ENCODE measurements at places on chromosomes 6 and 20.

GRCh38 chr6:143595251-143596036 lies 82.3 kb upstream of the PHACTR2 start:
- DNase-seq, result no peak

DNA sequence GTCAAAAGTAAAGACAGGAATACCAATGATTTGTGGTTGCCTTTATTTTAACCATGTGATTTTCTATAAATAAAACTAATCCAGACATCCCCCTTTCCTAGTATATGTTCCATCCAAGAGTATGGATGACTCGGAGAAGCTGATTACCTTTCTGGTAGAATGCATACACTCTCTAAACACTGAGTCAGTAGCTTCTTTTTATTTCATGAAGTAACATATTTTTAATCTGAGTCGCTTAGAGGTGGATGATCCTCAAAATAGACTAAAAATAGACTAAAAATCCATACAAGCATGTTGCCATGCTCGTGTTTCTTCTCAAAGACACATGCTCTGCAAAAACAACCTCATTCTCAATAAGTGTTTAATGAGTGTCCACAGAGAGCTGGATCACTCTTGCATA lies 263.7 kb downstream of the COL12A1 start:
- DNase-seq, result no peak

GRCh38 chr6:166348305-166348949 lies 6.1 kb upstream of the SFT2D1 start:
- no peak for DNase-seq

GRCh38 chr6:117264692-117265409 lies 507 bp upstream of the VGLL2 start:
- DNase-seq, result no peak

GRCh38 chr6:136669299-136669699 lies 119.1 kb upstream of the MAP7 start:
- no peak for DNase-seq

DNA sequence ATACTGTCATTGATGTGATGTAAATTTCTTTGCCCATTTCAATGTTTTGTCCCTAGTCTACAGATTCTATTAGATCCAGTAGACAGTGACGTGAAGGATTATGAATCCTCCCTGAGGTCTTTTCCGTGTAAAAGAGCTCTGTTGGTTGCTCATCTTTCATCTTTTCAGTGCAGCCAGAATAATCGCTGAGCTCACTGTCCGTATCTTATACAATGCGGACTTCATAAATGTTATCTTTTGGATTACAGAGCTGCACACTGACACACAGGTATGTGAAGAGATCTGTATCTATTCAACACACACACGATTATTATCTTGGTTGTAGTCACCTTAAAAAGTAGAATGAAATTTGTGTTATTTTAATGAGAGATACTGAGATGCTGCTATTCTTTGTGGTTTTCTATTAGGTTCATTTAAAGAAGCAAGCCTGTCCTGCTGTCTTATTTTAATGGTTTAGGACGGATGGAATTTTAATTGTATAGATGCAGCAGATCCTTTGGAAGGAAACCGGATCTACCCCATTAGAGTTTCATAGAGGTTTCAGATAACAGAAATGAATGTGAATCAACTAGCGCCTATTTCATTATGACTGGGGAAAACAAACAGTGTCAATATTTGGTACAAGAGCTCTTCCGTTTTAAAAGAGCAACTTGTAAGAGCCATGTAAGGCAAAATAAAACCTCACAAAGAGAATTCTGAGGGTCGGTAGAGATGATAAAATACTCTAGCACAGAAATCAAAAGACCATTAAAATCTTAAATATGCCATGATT lies 79.4 kb downstream of the BMP6 start:
- DNase-seq, result no peak

GRCh38 chr6:72554761-72555221 lies 67.1 kb upstream of the KCNQ5 start:
- no peak for DNase-seq

GRCh38 chr6:139825935-139826374 lies 451.5 kb upstream of the CITED2 start:
- DNase-seq, result no peak

DNA sequence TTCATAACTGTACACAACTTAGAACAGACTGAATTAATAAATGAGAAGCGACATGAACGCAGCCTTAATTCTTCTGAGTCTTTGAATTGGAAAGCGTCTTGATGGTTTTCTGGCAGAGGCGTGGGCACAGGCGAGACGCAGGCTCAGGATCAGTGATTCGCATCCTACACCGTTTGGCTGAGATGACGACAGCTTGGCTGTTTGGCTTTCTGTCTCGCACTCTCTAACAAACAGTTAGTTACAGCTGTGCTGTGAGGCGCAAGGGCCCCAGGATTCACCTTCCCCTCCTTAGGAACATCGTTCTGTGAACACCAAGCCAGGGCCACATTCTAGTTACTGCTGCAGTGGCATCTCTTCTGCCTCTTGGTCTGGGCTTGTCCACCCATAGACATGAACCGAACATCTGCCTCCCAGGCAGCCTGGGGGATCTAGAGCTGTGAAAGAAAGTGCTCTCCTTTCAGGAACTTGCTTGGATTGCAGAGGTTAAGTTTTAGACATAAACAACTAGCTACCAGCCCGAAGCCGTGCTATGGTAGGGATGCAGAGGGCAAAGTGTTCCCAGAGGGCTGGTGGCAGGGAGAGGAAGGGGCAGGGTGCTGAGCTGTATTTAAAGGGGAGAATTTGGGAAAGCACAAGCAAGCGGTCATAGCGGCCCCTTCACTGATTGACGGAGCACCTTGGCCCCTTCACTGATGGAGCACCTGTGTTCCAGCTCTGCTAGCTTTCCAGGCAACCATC lies 49.6 kb downstream of the TCP11 start:
- DNase-seq, result no peak

DNA sequence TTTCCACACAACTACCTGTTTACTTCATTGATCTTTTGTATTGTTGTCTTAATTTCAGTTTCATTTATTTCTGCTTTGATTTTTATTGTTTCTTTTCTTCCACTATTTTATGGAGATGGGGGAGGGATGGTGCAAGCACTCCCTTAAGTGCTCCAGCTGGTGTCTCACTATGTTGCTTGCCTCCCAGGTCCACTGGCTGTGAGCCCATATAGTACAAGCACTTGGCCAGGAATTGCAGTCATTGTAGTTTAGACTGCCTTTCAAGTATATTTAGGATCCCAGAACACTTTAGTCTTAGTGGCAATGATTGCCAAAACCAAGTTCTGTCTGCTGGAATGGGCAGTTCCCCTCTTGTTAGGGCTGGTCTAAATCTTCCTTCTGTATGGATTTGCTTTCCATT lies 34.9 kb upstream of the MAN1A1 start:
- no peak for DNase-seq

GRCh38 chr6:90712114-90712513 lies 125.2 kb upstream of the MAP3K7 start:
- DNase-seq, result no peak

DNA sequence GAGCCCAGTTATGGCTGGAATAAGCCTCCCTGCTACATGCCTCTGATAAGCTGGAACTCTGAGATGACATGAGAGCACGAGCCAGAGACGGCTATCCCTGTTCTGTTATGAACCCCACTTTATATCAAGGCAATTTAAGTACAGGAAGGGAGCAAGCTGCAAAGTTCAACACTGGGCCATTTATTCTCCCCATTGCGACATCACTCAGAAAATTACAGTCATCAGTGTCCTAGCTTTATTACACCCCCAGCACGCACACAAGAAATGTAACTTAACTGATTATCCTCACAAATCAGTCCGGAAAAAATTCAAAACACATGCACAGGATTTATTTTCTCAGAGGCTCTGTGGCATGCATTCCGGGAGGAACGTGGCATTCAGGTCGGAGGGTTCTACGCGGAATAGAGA lies 125.3 kb upstream of the SLC2A12 start:
- DNase-seq, result no peak

DNA sequence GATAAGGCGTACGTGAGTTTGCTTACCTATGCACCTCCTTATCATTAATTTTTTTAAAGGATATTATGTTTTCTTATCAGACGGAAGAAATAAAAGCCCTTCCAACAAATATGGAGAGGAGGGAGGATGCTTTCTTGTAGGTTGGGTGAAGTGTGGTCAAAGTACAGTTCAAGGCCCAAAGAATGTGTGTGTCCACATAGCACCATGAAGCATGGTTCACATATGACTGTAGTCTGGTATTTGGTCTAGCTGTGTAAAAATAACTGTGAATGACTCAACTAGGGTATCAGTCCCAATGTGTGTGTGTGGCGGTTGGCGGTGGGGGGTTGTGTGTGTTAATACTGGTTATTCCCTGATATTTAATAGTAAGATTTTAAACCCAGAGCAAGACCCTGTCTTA lies 212.7 kb downstream of the TMEM242 start:
- DNase-seq, result no peak

- DNase-seq, result no peak
These were observed 465.4 kb downstream of the CD109 start for GRCh38 chr6:74161380-74161779.

DNA sequence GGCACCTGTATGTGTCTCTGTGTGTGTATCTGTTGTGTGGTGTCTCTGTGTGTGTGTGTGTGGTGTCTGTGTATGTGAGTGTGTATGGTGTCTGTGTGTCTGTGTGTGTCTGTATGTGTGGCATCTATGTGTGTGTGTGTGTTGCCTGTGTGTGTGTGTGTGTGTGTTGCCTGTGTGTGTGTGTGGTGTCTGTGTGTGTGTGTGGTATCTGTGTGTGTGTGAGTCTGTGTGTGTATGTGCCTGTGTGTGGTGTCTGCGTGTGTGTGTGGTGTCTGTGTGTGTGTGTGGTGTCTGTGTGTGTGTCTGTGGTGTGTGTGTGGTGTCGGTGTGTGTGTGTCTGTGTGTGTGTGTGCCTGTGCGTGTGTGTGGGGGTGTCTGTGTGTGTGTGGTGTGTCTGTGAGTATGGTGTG lies 31.7 kb upstream of the VEGFA start:
- no peak for DNase-seq

- no peak for DNase-seq
These were observed 245.1 kb upstream of the AFDN start for GRCh38 chr6:167581637-167582036.

DNA sequence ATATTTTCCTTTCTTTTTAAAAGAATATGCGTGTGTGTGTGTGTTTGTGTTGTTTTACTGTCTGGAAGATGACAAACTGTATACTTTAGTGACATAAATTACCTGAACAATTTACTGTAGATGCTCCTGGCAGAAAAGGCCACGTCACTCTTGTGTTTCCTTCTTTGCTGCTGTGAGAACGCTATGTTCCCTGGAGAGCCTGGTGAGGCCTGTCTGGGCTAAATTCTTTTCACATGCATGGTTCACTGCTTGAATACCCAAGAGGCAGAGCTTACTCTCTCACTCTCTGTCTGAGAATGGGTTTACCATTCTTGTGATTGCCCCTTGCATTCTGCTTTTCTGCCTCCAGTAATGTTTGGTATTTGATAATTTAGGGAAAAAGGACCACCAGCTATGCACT lies 64.3 kb downstream of the EDN1 start:
- DNase-seq, result no peak

DNA sequence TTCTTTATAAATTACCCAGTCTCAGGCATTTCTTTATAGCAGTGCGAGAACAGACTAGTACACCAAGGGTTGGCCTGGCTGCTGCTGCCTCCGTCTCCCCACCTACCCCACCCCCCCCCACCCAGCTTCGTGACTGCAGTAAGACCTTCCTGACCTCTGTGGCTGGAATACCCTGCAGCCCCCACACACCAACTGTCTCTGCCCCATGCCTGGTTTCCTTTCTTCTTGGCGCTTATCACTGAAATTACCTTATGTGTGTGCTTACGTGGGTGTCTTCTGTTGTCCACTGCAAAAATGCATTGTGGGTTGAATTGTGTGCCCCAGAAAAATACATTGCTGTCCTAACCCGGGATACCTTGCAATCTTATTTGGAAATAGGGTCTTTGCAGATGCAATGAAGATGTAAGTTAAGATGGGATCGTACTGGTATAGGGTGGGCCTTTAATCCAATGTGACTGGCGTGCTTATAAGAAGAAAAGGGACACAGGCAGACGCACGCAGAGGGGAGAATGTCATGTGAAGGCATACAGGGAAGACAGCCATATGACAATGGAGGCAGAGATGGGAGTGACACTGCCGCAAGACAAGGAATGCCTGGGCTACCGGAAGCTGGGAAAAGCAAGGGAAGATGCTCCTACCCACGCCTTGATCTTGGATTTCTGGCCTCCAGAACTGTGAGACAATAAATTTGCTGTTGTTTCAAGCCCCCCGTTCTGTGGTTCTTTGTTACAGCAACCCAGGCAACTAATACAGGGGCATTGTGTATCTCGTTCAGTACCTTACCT lies 15.4 kb downstream of the SYNJ2 start:
- no peak for DNase-seq

DNA sequence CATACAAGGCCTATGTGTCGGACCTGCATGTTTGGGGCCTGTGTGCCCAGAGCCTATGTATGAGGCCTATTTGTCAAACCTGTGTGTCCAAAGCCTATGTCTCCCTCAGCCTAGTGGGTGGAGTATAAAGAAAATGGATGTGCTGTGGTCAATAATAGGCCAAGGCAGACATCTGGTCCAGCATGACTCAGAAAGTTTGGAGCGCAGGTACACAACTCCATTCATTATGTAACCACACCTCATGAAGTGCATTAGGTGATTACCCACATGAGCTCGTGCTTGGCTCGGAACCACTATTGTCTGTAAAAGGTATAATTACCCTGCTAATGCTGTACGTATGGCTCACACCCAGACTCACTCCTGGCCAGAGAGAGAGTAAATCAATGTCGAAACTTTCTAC lies 302.4 kb upstream of the POU3F2 start:
- no peak for DNase-seq

- no peak for DNase-seq
These were observed 1195.9 kb upstream of the MAP3K7 start for GRCh38 chr6:91782802-91783201.

DNA sequence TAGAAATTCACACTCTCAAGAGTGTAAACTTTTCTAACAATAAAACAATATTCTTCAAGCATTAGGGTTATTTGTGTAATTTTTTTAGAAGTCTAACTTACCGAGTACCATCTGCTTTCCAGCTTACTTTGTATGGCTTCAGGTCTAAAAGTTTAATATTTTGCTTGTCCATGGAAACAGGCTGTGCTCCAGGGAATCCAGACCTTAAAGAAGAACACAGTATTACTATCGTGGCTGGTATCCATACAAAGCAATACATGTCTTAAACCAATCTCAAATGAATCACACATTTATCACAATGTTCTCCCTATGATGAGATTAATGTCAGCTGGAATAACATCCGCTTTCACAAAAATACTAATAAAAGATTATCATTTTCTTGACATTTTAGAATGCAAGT lies 73.0 kb downstream of the RNGTT start:
- no peak for DNase-seq
